ENCODE measurements at places on chromosomes 3 and 15.
A peak's percentile ranks its signal among the peaks of the same experiment; 100 is the strongest.

GRCh38 chr15:67922971-67923945, 83.4 kb upstream of the RNU6-1 start:
- DNase-seq, result no peak
- peaks cover 5% of the 10 kb centered on the region for H3K27me3 ChIP-seq
- peaks cover 3% of the 10 kb centered on the region for H3K36me3 ChIP-seq

GRCh38 chr3:146156095-146156494, 4.9 kb downstream of the PLOD2 start:
- peaks cover 6% of the 10 kb centered on the region for H3K4me1 ChIP-seq
- H3K36me3 ChIP-seq, result no peaks in the 10 kb centered on the region
- no peak for DNase-seq
- peaks cover 10% of the 10 kb centered on the region for H3K27me3 ChIP-seq

DNA sequence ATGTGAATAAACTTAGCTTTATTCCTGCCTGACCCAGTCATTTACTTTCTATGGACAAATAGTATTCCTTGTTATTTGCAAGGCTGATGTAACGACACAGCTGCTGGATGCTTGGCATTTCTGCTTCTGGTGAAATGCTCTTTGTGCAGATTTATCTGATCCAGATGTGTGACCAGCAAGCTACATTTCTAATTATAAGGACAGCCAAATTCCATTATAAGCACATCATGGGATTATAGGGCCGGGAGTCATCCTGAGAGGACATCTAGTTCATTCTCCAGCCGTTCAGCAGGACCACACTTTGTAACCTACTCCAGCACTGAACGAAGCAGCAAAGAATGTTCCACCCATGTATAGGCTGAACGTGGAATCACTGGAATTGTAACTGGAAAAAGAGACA, 42.9 kb downstream of the FNDC3B start:
- H3K4me1 ChIP-seq, result peaks cover 25% of the 10 kb centered on the region
- H3K27me3 ChIP-seq, result no peaks in the 10 kb centered on the region
- no peak for DNase-seq
- no peak overlapping the region for H3K27ac ChIP-seq
- no peak overlapping the region for H3K4me3 ChIP-seq

GRCh38 chr15:34855413-34855812, 60.1 kb upstream of the ACTC1 start:
- no peak overlapping the region for H3K4me3 ChIP-seq
- no peaks in the 10 kb centered on the region for H3K4me1 ChIP-seq
- peak overlapping the region; percentile 51 for H3K27ac ChIP-seq
- no peak for DNase-seq
- no peaks in the 10 kb centered on the region for H3K27me3 ChIP-seq
